ENCODE measurements at places on chromosomes 5 and 9.

DNA sequence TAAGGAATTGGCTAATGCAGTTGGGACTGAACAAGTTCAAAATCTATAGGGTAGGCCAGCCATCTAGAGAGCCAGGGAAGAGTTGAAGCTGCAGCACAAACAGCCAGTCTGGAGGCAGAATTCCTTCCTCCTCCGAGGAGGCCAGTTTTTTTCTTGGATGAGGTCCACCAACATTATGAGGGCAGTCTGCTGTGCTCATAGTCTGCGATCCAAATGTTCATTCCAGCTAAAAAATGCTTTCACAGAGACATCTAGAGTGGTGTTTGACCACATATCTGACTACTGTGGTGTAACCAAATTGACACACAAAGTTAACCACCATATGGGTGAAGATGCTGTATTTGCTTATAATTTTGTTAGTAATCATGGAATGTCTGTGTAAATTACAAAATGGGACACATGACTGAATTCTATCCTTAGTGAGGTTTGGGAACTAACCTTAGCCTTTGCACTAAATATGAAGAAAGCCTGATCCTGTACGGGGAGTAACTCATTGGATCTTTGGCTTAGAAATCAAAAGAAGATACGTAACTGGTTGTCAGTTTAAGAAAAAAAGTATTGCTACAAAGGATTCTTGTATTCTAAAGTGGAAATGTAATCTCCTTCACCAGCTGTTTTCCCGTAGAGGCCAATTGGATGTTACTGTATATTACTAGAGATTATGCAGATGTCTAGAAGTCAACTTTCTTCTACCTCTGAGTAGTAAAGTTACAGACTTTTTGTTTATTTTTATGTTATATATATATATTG lies 70.6 kb downstream of the SPIN1 start:
- no peak for DNase-seq

GRCh38 chr5:157214861-157215513 lies 34.3 kb downstream of the ITK start:
- no peak for DNase-seq

DNA sequence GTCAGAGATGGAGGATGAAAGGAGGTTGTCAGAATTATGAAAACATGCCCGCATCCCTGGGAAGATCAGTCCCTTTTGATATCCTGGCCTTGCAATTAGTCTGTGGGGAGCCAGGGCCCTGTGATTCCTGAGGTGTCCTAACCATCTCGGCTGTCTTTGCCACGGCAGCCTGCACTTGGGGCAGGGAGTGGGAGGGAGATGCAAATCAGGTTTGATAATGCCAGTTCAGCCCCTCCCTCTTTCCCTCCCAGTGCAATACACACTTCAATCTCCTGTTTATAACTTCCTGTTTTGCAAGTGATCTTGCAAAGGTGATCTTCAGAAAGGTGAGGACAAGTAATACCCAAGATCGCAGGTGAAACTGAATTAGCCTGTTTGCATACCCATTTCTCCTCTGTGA lies 114.0 kb upstream of the ALDH1B1 start:
- no peak for DNase-seq

- DNase-seq, result no peak
Measured at GRCh38 chr9:18437315-18438201, 36.4 kb upstream of the ADAMTSL1 start.

DNA sequence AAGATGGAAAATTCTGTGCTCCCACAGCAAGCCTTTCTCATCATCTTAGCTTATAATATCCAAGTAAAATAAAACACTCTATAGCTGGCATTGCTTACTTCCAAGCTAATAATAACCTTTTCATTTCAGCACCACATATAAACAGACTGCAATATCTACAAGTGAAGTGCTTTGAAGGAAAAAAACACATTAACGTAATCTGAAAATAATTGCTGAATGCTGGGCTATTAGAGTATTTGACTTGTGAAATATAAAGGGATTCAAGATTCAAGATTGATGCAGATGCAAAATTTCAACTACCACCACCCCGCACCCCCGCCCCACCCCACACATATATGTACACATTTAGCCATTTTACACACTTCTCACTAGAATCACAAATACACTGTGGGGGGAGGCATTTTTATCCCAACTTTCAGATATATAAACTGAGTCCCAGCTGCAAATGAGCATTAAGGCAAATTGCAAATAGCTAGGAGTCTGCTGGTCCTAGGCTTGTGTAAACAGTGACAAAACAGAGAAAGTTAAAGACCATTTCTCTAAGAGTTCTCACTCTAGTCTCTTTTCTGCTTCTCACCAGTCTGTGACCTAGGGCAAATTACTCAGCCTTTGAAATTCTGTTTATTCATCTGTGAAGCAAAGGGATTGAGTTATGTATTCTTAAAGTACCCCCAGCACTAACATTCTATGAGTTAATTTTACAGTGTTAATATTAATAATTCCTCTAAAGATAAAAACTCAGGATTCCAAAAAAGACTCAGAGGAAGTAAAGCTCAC lies 489.4 kb downstream of the PRELID2 start:
- DNase-seq, result no peak

DNA sequence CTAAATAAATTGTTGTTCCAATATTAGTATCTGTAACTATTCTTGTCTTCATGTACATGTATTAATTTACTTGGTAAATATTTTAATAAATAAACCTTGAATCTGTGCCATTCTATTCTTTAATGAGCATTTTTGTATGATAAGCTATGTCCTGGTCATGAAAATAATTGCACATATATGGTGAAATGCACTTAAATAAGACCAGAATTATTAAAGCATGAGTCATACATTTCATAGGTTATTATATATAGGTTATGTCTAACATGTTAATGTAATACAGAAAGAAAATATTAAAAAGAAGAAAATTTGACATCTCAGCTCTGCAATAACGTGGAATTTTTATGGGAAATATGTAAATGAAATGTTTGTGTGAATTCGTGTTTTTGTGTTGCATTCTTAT lies 1168.1 kb downstream of the TAF11L14 start:
- DNase-seq, result no peak

DNA sequence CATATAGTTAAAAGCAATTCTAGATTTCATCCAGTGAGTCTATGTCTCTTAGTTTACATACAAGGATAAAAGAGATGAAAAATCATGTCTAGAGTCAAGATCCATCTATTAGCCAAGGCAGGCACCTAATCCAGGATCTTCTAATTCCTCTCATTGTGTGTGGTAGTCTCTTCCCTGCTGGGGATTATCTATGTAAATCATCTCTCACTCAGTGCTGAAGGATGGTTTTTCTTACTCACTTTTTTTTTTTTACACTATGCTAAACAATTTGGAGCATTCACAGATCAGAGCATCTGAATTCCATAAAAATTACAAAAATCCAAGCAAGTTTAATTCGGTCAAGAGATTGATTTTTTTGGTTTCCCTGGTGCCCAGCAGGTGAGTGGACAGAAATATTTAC lies 154.9 kb upstream of the GDNF start:
- DNase-seq, result no peak

- DNase-seq, result no peak
Measured at GRCh38 chr9:99866398-99866797, 40.1 kb upstream of the STX17 start.

GRCh38 chr9:76528056-76528455 lies 69.1 kb downstream of the GCNT1 start:
- no peak for DNase-seq

DNA sequence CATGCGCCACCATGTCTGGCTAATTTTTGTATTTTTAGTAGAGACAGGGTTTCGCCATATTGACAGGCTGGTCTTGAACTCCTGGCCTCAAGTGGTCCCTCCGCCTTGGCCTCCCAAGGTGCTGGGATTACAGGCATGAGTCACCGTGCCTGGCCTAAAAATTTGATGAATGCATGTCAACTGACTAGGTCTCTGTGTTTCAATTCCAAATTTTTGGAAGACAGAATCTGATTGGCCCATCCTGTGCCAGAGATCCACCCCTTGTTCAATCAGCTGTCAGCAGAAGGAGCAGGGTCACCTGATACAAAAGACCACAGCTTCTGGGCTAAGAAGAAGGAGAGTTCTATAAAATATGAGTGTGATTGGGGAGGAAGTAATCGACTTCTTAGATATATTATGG lies 43.5 kb upstream of the COL15A1 start:
- DNase-seq, result no peak

GRCh38 chr5:161007879-161008278 lies 155.9 kb upstream of the ATP10B start:
- no peak for DNase-seq

- DNase-seq, result no peak
Measured at GRCh38 chr5:4802044-4802443, 338.1 kb upstream of the ADAMTS16 start.

DNA sequence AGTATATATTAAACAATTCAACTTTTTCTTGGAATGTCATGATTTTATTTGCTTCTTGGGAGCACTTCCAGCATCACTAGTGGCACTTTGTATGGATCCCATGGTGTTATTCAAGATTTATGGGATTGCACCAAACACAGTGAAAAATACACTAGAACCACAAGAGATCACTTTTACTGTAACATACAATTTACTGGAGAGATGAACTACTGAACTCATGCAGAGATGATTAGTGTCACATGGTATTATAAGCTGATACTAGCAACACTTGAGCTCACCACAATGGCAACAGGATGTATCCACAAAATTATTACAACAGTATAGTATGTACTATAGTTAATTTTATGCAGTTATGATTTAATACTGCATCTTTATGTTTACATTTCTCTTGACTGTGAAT lies 16.3 kb upstream of the SLC36A2 start:
- DNase-seq, result no peak

DNA sequence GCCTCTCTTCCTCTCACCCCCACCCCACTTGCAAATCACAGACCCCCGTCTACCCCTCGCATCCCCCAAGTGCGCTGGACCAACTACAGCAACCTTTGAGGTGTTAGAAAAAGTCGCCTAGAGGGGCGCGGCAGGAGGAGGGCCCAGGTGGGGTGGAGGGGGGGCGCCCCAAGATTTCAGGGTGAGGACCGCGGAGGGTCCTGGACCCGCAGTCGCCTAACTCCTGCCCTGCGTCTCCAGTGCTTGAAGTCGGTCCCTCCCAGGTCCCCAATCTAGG lies 379 bp upstream of the EGFLAM start:
- no peak for DNase-seq
